ENCODE measurements at places on chromosomes 7 and 10. TPM values are rescaled to one million over a fixed set of nuclear protein-coding genes. Genes with fewer than 3 reads are reported as not detected.

The PLCE1 gene
- 39.3 TPM for total RNA-seq

The CYP2E1 gene
- 0.70 TPM for total RNA-seq

- DNase-seq = no peak
Observed at GRCh38 chr10:48923748-48924147, 15.9 kb downstream of the LRRC18 start.

DNA sequence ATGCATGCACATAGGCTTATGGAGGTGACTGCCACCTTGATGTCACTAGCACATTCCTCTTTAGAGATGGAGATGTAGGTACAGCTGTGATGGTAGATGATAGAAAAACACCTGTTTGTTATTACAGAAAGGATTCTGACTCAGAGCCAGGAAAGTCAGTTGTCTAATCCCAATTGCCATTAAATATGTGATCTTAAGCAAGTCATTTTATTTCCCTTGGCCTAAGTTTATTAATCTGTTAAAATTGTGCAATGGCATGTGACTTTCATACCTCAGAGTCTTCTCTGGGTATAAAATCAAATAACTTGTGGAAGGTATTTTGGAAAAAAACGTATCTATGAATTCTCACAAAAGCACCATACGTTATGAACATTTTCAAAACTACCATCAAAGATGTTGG is 123.9 kb upstream of the BET1 start:
- DNase-seq = no peak

All from mucosa of descending colon (tissue), 3 donors.